ENCODE measurements at places on chromosomes 2 and 18. TPM values are rescaled to one million over a fixed set of nuclear protein-coding genes. Genes with fewer than 3 reads are reported as not detected.

DNA sequence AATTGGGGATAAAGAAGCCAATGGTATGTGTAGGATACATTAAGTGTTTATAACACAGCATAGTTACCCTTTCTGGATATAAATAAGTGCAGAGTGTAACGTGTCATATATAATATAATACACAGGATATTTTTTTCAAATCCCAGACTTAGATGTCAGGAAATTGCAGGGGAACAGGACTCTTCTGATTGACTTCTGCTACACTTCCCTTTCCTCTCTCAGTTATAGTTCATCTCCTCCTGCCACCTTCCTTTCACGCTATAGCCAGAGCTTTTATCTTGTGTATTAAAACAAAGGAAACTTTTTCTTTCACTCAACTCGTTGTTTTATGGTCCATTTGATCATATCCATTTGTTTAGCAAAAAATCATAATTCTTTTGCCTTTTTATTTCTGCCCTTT is 158.0 kb upstream of the RASGRP3 start:
- DNase-seq: no peak

GRCh38 chr2:241356871-241357260 is 781 bp downstream of the FARP2 start:
- no peak for DNase-seq

DNA sequence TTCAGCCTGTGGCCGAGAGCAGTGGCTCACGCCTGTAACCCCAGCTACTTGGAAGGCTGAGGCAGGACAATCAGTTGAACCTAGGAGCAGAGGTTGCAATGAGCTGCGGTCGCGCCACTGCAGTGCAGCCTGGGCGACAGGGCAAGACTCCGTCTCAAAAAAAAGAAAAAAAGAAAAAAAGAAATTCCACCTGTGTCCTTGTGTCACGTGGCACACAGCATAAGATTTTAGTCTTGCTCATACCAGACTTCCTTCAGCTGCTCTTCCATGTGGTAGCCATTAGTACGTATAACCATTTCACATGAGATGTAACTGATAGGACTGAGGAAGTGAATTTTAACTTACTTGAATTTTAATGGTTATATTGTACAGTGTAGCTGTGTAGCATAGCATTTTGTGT is 4.0 kb downstream of the NOP58 start:
- no peak for DNase-seq

NYAP2 gene
- 0.04 TPM for total RNA-seq

DNA sequence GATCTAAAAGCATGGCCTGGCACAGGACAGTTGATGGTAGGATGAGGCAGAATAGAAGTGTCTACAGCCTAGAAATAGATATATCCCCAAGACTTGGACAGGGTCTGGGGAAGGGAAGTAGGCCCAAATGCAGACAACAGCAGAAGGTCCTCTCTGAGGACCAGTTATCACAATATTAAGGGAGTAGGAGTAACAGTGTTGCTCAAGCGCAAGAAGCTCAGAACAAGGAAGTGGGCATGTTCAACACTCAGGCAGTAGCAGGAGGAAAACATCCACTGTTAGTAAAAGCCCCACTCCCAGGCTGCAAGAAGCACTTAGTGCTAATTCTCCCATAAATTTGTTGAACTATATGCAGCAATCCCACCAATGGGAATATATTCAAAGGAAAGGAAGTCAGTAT is 314.7 kb downstream of the METTL4 start:
- no peak for DNase-seq

TRAPPC8 gene
- total RNA-seq: 44.6 TPM

- DNase-seq: no peak
Measured at GRCh38 chr2:24435391-24436316, 55.4 kb upstream of the NCOA1 start.

GRCh38 chr2:10039658-10040410 is 3.5 kb upstream of the KLF11 start:
- no peak for DNase-seq

- DNase-seq: no peak
Measured at GRCh38 chr2:46482490-46482889, 3.1 kb downstream of the TMEM247 start.

DNA sequence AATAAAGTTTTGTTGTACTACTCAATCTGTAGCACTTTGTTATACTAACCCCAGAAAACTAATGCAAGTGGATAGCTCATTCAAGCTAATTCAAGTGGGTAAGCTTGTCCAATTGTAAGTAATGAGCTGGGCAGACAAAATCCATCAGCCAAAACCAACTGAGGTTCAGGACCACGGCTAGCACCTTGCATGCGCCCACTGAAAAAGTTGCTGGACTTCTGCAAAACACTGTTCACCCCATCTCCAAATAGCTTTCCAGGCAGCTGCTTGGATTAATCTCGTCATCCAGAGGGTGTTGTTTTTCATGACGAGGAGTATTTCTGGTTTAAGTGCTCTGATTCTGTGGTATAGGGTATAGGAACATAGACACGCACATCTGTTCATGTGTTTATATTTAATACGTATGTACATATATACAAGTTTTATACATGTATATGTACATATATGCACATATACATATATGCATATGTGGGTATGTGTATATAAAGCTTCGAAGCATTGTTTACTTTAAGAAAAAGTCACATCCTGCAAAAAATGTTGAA is 307.5 kb downstream of the GALR1 start:
- no peak for DNase-seq

DNA sequence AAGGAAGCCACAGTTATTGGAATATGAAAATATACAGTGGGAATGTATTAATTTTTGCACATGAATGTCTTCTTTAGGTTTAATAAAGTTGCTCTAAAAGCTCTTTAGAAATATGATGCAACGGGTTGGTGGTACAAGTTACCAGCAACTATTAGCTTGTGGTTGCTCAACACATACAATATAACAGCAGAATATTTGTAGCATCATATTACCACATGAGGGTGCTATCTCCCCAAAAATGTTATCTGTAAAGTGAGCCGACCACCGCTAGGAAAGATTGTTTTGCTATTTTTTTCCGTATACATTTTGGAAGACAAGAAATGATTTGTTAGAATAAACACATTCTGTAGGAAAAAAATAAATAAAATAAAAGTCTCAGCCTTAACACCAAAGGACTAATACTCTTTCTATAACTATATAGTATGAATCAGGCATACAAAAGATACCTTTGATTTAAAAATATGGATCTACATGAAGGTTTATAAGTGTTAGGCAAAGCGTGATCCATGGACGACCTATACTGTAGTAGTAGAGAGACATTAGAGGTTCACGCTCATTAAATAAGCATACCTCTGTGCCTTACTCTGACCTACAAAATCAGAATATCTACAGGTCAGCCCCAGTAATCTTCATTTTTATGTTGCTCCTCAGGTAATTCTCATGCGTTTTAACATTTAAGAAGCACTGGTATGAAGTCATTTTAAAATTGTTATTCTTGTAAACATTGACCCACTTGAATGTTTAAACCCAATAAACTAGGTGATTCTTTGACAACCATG is 1110.6 kb upstream of the ACVR2A start:
- DNase-seq: peak; percentile 16

HAUS1 gene
- 45.6 TPM for total RNA-seq

- peak; percentile 78 for DNase-seq
Measured at GRCh38 chr2:203535078-203535783, at the start of gene RAPH1. Gene RAPH1 (minus strand): TSS chr2:203535301. CDS start chr2:203495353, 39,948 bp downstream.

DNA sequence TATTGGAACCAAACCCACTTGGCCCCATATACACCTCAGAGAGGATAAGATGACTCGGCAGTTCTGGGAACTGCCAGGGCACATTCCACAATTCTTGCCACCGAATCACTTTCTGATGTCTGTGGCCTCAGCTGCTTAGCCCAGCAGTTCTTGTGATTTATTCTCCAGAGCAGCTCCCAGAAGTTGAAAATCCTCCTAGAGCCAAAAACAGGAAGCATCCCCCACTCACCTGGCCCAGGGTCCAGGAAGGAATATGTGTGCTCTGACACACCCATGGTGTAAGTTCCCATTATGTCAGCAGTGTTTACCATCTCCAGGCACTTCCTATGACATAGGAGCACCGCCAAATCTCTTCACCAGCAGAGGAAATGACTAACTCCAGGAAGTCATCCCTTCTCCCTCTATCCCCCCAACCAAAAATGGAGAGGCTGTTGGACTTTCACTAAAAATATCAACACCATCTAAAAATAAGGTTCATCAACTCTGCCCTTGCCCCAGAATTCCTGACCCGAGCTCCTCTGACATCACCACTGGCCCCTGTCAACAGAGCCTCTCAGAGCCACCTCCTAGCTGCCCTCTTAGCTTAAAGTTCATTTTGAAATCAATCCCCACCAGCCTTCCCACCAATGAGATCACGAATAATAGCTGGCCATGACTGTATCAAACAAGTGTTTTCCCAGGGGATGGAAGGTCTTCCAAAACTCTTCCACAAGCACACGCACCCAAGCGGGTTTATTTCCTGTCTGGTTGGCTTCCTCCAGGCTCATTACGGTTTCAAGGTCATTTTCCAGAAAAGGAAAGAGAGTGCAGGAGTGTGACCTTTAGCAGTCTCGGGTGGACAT is 223.1 kb upstream of the PARD3B start:
- DNase-seq: no peak

GRCh38 chr2:143356736-143357446 is 227.7 kb downstream of the ARHGAP15 start:
- DNase-seq: no peak

GAL3ST2 gene
- 0.31 TPM for total RNA-seq

GRCh38 chr18:48565105-48565504 is 26.3 kb downstream of the CTIF start:
- no peak for DNase-seq

DNA sequence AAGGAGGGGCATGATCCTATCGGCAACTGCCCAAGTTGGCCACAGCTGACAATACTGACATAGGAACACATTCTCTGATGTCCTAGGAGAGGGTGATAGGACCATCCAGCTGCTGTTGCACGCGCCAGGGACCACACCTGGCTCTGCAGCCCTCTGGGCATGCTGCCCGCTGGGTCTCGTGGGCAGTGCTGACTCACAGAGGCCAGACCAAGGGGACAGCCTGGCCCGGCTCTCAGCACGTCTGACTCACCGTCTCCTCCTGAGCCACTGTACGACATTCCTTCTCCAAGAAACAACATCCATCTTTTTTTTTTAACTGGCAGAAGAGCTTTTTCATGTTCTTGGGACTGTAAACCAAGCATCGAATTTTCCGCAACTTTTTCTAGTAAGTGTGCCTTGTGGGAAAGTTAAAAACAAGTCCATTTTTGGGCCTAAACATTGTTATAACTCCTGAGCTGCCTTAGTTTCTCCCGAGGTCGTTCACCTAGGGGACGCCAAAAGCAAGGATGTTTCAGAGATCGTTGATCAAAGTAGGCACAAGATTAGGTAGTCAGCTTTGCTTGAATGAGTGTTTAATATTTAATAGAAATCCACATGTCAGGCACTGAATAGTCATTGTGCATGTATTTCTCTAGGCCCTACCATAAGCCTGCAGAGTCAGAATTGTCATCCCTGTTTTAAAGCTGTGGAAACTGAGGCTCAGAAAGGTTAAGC is 100.3 kb downstream of the TTC32 start:
- no peak for DNase-seq

ACVR1C gene
- 0.58 TPM for total RNA-seq

ACKR3 gene
- total RNA-seq: 0.07 TPM

B3GNT7 gene
- 0.20 TPM for total RNA-seq

GRCh38 chr2:142290931-142291330 is 160.1 kb upstream of the LRP1B start:
- DNase-seq: no peak

GRCh38 chr2:75608684-75609333 is 37.8 kb upstream of the MRPL19 start:
- DNase-seq: peak; percentile 67

FEV gene
- 1.6 TPM for total RNA-seq

- DNase-seq: no peak
Measured at GRCh38 chr2:64501946-64502345, 22.2 kb upstream of the AFTPH start.

- DNase-seq: no peak
Measured at GRCh38 chr18:54284981-54285785, 15.9 kb downstream of the POLI start.

REG3A gene
- total RNA-seq: 0.31 TPM

DNA sequence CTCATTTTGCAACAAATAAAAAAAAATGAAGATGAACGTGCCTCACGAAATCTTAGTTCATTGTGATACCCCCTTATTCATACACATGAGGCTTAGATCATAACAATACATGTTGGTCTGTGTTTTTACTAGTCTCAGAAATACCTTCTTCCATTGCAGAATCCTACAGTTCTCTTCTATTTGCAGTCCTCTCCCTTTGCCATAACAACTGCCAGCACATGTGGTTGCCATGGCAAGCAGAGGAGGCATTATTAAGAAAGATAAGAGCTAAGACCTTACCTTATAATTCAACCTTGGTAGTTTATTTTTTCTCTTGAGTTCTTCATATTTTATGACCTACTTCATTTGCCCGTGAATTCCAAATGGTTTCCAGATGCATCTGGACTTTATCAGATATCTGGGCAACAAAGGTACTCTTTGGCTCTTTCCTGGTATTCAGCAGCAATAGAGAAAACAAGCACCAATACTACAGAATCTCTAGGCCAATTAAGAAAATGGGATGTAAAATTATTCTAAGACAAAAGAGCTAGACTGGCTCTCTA is 524.0 kb downstream of the CMPK2 start:
- DNase-seq: no peak

DNA sequence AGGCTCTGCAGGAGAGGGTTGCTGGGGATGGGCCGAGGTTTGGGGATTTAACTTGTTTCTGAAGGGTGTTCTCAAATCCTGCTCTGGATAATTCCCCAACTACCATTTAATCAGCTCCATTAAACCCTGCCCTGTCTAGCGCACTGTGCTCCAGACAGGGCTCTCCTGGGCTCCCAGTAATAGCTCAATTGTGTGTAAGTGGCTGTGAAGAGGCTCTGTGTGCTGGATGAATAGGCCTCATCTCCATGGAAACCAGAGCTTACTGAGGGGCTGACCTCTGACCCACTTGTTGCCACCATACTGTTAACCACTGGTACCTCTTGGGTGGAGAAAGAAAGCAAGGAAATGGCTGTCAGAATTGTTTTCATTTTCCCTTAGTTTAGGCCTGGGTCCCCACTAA is 92.9 kb downstream of the TGOLN2 start:
- DNase-seq: no peak

DNA sequence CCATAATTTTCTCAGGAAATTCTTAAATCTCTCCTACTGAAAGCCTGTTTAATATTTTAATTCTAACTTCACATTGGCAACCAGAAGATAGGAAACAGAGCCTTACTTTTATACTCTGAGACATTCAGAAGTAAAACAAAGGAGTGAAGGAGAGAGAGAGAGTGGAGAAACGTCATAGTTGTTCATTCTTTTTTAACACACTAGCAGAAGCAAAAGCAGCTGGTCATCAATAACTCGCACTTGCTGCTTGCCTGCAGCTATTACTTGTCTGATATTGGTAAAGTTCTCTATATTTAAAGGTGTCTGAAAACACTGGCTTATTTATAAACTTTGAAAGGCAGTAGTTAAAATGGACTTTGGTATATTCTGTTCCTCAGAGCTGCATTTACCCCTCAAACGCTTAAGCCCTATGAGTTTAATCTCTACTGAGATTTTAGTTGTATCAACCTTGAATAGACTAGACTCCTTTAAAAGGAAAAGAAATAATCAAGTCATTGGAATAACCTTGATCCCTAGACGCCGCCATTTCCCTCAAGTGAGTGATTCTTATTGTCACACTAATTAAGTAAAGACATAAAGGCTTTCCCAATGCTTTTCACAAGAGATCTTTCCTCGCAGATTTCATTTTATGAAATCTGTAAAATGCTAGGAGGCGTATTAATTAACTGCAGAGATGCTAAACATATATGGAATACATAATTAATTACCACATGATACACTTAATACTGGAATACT is 182.0 kb downstream of the PID1 start:
- no peak for DNase-seq

RNU2-63P gene
- 33.0 TPM for total RNA-seq

M1AP gene
- total RNA-seq: 0.11 TPM

CAMKMT gene
- 8.5 TPM for total RNA-seq

- DNase-seq: no peak
Measured at GRCh38 chr2:67627456-67628207, 230.5 kb downstream of the ETAA1 start.
